ENCODE measurements at places on chromosomes 4 and X.

DNA sequence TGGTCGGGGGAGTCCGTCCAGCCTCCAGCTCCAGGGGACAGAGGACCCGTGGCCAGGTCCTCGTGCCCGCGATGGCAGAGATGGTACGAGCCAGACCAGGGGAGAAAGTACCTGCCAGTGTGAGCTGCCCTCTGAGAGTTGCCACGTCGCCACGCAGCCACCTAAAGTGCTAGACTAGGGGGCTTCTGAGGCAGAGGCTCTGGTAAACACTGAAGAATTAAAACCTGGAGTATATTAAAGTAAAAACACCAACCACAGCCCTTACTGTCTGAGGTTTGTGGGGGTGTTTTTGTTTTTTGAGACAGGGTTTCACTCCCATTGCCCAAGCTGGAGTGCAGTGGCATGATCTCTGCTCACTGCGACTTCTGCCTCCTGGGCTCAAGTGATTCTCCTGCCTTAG is 60.1 kb upstream of the SORCS2 start:
- no peak for DNase-seq

GRCh38 chr4:139525414-139525813 is 30.6 kb downstream of the SETD7 start:
- no peak for DNase-seq

GRCh38 chr4:139589336-139590018 is 33.5 kb upstream of the SETD7 start:
- no peak for DNase-seq

- DNase-seq: no peak
These were observed 48.5 kb downstream of the HTT-AS start for GRCh38 chr4:3025881-3026280.

DNA sequence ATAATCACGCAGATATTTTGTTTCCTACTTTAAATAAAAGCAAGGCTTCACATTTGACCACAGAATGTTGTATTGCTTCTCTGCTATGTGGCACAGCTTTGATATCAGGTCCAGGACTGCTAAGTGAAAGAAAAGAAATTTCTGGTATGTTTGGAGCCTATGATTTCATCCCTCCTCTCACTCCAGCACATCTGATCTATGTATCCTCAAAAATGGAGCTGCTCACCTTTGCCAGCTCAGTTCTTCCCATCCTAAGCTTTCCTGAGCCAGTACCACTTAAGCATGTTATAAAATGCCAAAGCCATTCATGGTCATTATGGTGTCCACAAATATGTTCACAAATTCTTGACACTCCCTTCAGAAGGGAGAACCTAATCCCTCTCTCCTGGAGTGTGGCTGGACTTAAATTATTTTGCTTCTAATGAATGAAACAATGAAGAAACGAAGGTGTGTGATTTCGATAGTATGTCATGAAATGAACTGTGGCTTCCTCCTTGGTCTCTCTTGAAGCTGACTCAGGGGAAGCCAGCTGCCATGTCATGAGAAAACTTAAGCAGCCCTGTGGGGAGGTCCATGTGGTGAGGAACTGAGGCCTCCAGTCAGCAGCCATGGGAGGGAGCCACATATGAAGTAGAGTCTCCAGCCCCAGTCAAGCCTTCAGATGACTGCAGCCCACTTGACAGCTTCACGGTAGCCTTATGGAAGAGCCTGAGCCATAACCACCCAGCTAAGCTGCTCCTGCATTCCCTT is 207.7 kb downstream of the MGST2 start:
- DNase-seq: no peak

- DNase-seq: no peak
These were observed 7.4 kb downstream of the SLC9B1 start for GRCh38 chr4:103012060-103012459.

DNA sequence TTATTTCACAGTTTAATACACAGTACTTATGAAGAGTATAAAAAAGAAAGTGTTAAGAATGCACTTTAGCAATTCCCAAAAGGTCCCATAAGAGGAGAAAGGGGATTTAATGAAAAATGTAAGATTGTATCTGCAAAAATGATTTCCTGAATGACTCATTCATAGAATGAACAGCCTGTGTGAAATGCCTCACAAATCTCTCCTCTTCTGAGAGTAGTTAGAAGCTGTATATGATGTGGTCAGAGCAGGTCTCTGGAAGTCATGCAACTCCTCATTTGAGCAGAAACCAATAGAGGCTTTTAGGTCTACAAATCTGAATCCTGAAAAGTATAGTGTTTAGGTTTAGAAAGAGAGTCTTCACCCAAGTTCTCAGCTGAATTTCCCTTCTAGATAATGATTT is 381.3 kb upstream of the INTU start:
- no peak for DNase-seq

- no peak for DNase-seq
These were observed 7.3 kb downstream of the RGS12 start for GRCh38 chr4:3299976-3300671.

- DNase-seq: no peak
These were observed 168.8 kb downstream of the CLCN4 start for GRCh38 chrX:10325611-10326010.

- DNase-seq: no peak
These were observed 1081.1 kb upstream of the PABPC4L start for GRCh38 chr4:135282676-135283075.

DNA sequence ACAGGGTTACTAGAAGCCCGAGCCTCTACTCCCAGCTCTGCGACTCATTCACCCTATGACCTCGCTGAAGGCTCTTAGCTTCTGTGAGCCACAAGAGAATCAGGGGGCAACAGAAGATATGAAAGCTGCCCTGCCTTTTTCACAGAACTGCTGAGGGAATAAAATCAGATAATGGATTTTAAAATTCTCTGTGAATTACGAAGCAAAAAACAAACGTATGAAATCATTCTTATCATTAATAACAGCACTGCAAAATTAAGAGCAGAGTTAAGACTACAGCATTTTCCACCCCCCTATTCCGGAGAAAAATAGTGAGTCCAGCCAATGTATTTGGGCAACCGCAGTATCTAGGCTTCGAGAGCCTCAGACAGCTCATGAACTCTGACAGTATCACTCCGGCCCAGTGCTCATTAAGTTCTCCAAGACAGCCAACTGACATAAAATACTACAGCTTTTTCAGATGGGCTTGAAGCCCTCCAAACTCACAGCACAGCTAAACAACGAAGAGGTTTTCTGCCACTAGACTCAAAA is 33.4 kb downstream of the AFAP1 start:
- no peak for DNase-seq

- no peak for DNase-seq
These were observed 193.0 kb upstream of the RPS6KA3 start for GRCh38 chrX:20459410-20460350.

DNA sequence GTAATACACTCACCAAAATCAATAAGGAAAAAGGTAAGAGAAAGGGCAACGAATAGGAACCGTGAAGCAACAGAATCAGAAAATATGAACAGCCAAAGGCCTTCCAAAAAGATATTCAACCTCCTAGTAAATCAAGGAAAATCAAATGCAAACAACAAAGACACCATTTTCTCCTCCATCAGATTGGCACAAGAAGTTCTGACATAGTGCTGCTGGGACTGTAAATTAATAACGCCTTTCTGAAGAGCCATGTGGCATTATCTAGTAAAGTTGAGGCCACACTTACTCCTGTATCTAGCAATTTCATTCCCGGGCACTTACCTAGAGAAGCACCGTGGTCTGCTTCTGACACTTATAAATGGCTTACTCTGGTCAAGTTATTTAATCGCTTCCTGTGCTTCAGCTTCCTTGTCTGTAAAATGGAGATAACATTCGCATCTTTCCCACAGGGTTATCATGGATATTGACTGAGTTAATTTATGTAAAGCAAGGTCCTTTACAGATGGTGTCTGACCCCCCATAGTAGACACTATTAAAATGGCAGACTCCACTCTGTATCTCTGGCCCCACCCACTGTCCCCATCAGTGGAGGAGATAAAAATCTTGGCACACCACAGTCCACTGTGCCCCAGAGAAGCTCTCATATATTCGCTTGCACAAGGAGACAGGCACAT is 20.5 kb upstream of the ENPP6 start:
- DNase-seq: no peak

GRCh38 chr4:102157984-102158383 is 187.3 kb downstream of the SLC39A8 start:
- DNase-seq: no peak

GRCh38 chrX:3286196-3286945 is 60.1 kb downstream of the MXRA5 start:
- no peak for DNase-seq

DNA sequence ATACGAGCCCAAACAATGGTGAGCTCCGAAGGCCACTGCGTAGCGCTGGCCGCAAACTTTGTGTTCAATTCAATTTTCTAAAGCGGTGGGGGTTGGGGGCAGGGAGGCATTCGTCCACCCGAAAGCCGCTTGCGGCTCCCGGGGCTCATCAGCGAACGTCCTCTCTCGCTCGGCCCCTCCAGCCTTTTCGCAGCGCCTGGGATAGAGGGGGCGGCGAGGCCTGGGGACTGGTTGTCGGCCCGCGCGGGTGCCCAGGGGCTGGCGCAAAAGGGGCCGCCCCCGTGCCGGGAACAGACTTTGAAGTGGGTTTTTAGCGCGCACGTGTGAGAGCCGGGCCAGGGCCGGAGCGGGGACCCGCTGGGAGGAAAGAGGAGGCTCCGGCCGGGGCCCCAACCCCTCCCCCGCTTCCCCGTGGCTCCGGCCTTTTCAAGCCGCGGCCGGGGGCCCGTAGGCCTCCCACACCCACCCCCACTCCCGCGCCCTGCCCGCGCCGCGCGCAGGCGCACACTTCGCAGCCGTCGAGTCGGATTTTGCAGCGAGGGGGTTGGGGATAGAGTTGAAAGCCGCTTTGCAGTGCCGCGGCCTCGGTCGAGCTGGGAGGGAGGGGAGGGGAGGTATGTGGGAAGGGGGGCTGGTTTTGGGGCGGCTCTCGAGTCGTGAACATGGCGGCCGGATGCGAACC is 8.3 kb downstream of the ZIC3 start:
- DNase-seq: no peak

- DNase-seq: no peak
These were observed 557 bp upstream of the ARHGEF6 start for GRCh38 chrX:136781180-136781797.

- no peak for DNase-seq
These were observed 157.4 kb downstream of the TET2 start for GRCh38 chr4:105304085-105304484.

GRCh38 chr4:136336479-136336878 is 1195.8 kb downstream of the PCDH18 start:
- DNase-seq: no peak

GRCh38 chr4:77623091-77623490 is 17.5 kb downstream of the CXCL13 start:
- DNase-seq: no peak

GRCh38 chr4:156439576-156440200 is 486.0 kb upstream of the CTSO start:
- no peak for DNase-seq

GRCh38 chr4:87530868-87531267 is 1.7 kb upstream of the SPARCL1 start:
- DNase-seq: no peak

GRCh38 chr4:186351668-186352194 is 85.7 kb downstream of the F11 start:
- no peak for DNase-seq

DNA sequence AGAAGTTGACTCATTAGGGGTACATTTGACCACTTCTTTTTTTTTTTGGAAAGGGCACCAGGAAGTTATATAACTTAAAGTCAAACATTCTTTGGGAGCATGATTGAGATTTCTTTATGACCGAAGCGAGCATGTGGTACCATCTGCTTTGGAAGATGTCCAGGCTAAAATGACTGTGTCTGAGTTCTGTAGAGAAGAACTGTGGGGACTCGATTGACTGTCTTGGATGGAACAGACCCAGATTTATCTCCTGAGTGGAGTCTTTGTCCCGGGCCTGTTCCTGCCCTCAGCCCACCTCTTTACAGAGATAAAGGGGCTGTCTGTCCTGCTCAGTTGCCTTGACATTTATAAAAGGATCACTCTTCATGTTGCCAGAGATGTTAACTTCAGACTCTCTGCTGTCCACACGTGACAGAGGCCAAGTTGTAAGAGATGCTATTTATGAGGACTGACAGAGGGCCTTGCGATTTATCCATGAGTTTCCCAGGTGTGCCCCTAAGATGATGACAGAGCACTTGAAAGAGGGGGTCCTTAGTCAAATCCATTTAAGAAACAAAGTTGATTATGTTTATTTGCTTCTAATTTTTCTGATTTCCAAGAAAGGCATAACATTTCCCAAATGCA is 16.8 kb downstream of the SMIM20 start:
- DNase-seq: no peak

GRCh38 chrX:39645178-39645895 is 452.4 kb downstream of the BCOR start:
- DNase-seq: no peak

DNA sequence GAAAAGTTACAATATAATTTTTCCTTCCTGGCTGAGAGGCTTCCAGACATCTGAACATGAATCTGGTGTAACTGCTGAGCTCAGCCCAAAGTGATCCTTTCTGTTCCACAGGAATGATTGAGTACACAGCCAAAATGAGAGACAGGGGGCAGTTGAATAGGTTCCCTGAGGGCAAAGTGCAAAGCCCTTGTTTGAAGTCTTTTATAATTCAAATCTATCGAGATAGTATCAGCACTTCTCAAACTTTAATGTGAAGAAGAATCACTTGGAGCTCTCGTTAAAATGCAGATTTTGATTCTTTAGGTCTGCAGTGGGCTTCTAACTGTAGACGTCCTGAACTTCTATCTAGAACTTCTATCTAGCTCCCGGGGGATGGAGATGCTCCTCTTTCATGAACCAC is 54.4 kb upstream of the BMP2K start:
- no peak for DNase-seq

GRCh38 chr4:146041139-146042004 is 102.7 kb upstream of the ZNF827 start:
- no peak for DNase-seq

DNA sequence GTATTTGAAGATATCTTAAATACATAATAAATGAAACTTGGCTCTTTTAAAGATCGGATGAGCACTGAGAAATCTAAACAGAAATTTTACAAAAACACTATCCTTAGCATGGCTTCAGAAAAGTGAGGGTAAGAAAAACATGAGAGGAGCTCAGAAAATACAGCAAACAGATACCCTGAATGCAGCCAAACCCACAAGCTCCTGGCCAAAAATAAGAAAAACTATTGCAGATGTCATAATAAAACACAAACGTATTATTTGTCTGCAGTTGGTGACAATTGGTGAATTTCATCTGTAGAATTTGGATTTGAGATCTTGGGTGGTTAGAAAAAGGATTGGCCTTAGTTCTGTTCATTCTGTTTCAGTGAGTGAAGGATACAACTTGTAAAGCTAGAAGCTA is 603.9 kb downstream of the INPP4B start:
- DNase-seq: no peak

DNA sequence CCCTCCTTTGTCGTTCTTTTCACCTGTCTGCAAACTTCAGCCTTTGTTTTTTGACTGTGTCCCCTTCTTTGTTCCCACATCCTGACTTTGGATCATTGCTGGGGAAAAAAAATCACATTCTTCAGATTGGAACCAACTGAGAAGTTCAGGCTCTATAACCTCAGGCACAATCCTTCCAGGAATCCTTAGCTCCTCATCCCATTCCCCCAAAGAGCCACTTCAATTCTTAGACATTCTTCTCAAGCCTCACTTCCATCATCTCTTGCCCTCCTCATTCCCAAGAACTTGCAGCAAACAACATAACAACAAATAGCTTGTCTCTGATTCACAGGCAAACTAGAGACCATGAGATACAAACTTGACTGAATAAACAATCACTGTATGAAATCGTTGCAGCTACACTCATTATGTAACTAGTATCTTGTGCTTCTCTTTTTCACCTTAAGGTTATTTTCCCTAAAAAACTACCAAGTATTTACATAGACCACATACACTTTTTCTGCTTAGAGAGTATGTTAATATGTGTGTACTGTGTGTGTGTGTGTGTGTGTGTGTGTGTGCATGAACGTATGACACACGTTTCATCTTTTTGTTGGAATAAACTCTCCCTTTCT is 26.4 kb upstream of the PGM2 start:
- DNase-seq: no peak

Data from activated naive CD4-positive, alpha-beta T cell (primary cell).